ENCODE measurements at places on chromosomes 1 and 21.

GRCh38 chr1:60054374-60054773 lies 19.2 kb downstream of the C1orf87 start:
- DNase-seq = no peak

GRCh38 chr1:67768480-67768879 lies 64.8 kb downstream of the GNG12 start:
- DNase-seq = no peak

DNA sequence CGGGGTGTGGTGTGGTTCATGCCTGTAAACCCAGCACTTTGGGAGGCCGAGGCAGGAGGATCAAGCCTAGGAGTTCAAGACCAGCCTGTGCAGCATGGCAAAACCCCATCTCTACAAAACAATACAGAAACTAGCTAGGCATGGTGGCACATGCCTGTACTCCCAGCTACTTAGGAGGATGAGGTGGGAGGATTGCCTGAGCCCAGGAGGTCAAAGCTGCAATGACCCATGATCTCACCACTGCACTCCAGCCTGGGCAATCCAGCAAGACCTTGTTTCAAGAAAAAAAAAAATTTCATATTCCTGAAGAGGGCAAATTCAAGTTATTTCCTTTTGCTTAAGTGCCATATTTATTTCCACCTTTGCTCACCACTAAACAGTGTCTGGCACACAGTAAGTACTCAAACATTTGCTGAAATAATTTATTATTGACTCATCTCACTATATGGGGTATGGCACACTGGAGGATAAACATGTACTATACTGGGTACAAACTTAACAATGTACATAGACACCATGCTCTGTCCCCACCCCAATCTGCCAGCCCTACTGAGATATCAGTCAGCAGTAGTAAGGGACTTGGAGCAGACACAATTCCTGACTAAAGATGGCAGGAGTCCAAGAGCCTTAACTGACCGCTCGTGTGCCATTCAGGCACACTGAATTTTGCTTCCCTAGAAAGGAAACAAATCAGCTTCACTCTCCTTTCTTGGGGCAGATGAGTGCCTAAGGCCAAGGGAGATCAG lies 15.5 kb downstream of the MEAF6 start:
- peak; percentile 60 for DNase-seq

DNA sequence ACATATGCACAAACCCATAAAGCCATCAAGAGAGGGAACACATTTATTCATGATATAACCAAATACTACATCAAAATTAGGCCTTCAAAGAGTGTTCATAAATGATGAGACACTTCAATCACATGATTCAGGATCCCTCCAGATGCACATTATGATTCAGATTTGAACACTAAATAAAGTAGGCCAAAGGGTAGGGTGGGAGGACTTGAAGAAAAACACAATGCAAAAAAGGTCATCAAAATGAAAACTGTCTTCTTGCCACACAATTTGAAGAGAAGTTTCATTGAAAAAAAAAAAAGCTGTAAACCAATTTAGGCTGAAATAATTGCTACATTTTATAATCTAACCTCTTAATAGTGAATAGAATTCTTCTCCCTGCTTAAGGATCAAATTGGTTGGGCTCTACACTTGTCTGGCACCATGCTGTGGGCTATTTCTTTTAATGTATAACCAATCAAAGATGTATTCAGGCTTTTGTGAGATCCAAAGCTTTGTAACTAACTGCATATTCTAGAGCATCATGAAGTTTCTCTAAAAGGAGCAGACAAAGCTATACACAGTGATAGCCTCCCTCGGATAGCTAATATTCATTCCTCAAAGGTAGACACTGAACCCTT lies 58.1 kb downstream of the ZSWIM5 start:
- no peak for DNase-seq

GRCh38 chr1:70528590-70529333 lies 117.7 kb downstream of the CTH start:
- no peak for DNase-seq

- no peak for DNase-seq
Observed at GRCh38 chr1:234531151-234531635, 52.2 kb upstream of the TARBP1 start.

All from NCI-H774 (cell line).